ENCODE measurements at places on chromosomes 11 and 22. TPM values are rescaled to one million over a fixed set of nuclear protein-coding genes. Genes with fewer than 3 reads are reported as not detected.

GRCh38 chr11:8098361-8098760 lies 17.4 kb downstream of the TUB start:
- no peak for DNase-seq
- peaks cover 57% of the 10 kb centered on the region for H3K36me3 ChIP-seq
- H3K4me3 ChIP-seq, result no peak overlapping the region
- H3K27ac ChIP-seq, result no peak overlapping the region

- no peaks in the 10 kb centered on the region for H3K27me3 ChIP-seq
- H3K4me3 ChIP-seq, result no peak overlapping the region
- no peak overlapping the region for H3K27ac ChIP-seq
- DNase-seq, result no peak
- H3K36me3 ChIP-seq, result peaks cover 77% of the 10 kb centered on the region
Measured at GRCh38 chr22:31431950-31432349, 32.5 kb downstream of the DRG1 start.

Gene KDELR3
- 41.2 TPM for polyA plus RNA-seq

- no peaks in the 10 kb centered on the region for H3K4me1 ChIP-seq
- H3K4me3 ChIP-seq, result no peak overlapping the region
- no peaks in the 10 kb centered on the region for H3K27me3 ChIP-seq
- DNase-seq, result no peak
- no peak overlapping the region for H3K27ac ChIP-seq
Measured at GRCh38 chr22:46569848-46570695, 32.7 kb upstream of the CELSR1 start.

Gene RFPL1
- 0.33 TPM for polyA plus RNA-seq

GRCh38 chr11:44622721-44623258 lies 57.3 kb downstream of the CD82 start:
- H3K27me3 ChIP-seq, result no peaks in the 10 kb centered on the region
- DNase-seq, result peak; percentile 16
- H3K4me1 ChIP-seq, result peaks cover 61% of the 10 kb centered on the region
- H3K36me3 ChIP-seq, result peaks cover 10% of the 10 kb centered on the region
- no peak overlapping the region for H3K27ac ChIP-seq

- peaks cover 25% of the 10 kb centered on the region for H3K4me1 ChIP-seq
- H3K27ac ChIP-seq, result no peak overlapping the region
- peaks cover 18% of the 10 kb centered on the region for H3K36me3 ChIP-seq
- H3K27me3 ChIP-seq, result no peaks in the 10 kb centered on the region
- DNase-seq, result no peak
Measured at GRCh38 chr11:64892411-64892831, 14.0 kb upstream of the EHD1 start.

Gene TBX1
- polyA plus RNA-seq, result 8.9 TPM

DNA sequence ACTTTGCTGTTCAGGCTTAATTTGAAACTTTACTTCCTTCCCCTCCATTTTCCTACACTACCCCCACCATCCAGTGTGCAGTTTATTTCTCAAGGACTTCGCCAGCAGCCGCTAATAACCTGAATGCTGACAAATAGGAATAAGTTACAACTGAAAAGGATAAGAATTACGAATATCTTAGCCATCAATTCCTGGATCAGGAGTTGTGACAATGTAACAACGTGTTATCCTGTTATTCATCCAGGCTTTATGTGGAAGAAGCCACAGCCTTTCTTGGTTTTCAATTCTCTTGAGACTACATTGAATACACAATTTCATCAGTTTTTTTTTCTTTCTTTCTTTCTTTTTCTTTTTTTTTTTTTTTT lies 5.9 kb downstream of the HBG1 start:
- no peaks in the 10 kb centered on the region for H3K36me3 ChIP-seq
- H3K4me3 ChIP-seq, result no peak overlapping the region
- no peak for DNase-seq
- no peaks in the 10 kb centered on the region for H3K27me3 ChIP-seq
- H3K4me1 ChIP-seq, result no peaks in the 10 kb centered on the region
- H3K27ac ChIP-seq, result no peak overlapping the region

DNA sequence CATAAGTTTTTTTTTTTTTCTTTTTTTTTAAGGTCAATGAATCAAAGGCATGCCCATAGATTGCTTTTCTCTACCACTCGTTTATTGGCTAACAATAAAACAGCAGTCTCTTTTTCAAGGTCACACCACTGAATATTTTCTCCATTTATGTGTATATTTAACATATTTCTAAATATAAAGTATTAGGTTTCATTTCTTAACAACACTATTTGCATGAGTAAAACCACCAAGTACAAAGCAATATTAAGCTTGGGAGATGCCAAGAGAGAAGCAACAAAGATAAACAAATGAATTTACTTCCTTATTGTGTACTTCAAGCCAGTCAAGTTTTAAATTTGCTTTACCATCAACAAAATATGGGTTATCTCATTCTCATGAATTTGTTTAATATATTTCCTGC lies 708.9 kb upstream of the CCDC179 start:
- no peaks in the 10 kb centered on the region for H3K4me1 ChIP-seq
- no peak overlapping the region for H3K4me3 ChIP-seq
- H3K36me3 ChIP-seq, result no peaks in the 10 kb centered on the region

Measured in muscle of leg (tissue), 16 donors.